ENCODE measurements at places on chromosomes 13 and 19. TPM values are rescaled to one million over a fixed set of nuclear protein-coding genes. Genes with fewer than 3 reads are reported as not detected.

DNA sequence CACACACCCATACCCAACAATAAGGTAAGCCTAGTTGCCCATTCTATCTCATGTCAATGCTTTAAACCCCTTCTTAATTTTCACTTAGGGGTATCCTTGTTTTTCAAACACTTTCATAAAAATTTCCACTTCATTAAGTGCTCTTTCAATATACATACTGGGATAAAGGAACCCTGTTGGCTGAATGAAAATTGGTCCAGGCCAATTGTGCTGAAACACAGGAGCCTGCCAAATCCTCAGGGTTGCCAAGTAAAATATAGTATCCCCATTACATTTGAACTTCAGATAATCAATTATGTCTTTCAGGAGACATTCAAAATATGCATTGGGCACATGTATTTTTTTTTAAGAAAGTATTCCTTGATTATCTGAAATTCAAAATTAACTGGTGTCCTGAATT, 1131.1 kb downstream of the SLITRK1 start:
- no peak for DNase-seq

GRCh38 chr13:52638666-52639328, 3.4 kb upstream of the HNRNPA1L2 start:
- no peak for DNase-seq

DNA sequence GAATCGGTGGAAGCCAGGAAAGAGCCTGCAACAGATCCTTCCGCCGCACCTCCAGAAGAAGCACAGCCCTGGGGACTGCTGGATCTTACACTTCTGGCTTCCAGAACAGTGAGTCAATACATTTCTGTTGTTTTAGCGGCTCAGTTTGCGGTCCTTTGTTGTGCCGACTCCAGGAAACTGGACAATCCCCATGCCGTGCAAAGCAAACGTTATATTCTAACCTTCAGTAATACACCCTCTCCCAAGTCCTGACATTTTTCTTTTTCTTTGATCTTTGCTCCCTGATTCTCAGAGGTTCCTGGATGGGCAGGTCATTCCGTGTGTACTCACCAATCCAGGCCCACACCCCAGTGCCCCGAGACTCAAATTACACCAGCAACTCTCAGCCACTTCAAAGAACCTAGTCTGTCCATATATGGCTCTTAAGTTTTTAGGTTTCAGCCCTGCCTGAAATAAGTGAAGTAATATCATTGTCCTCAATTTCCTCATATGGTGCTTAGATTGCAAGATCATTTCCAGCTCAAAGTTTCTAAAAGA, 387.1 kb upstream of the SGCG start:
- DNase-seq = no peak

DNA sequence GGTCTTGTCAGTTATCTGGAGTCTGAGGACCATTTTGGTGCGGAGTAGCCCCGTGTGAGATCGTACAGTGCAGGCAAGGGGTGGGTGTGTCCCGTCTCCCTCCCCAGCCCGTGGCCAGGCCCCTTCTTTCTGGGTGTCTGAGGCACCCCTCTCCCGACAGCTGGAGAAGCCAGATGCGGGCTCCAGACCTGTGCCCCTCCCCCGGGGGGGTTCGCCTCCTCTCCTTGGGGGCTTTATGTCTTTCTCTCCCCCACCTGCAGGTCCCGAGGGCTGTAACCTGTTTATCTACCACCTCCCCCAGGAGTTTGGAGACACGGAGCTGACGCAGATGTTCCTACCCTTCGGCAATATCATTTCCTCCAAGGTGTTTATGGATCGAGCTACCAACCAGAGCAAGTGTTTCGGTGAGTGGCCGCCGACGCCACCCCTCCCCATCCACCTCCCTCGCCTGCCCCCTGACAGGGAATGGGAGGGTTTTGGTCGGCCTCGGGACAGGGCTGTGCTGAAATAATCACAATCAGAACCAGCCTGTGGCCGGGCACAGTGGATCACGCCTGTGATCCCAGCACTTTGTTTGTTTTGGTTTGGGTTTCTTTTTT, 65.6 kb downstream of the CELF5 start:
- no peak for DNase-seq

The ZNF497 gene
- 0.66 TPM for polyA plus RNA-seq

The KLHL1 gene
- polyA plus RNA-seq = 0.05 TPM

The RDH8 gene
- not detected for polyA plus RNA-seq

The TBXA2R gene
- polyA plus RNA-seq = not detected

The GDF15 gene
- 3.3 TPM for polyA plus RNA-seq

The SCEL gene
- 0.34 TPM for polyA plus RNA-seq
